Astrocyte (in vitro differentiated cells and primary cell): ENCODE measurements at places on chromosomes 2 and 18.
A peak's percentile ranks its signal among the peaks of the same experiment; 100 is the strongest.

- DNase-seq, result peak; percentile 93
Observed at GRCh38 chr2:8985561-8986326, 17.7 kb downstream of the MBOAT2 start.

DNA sequence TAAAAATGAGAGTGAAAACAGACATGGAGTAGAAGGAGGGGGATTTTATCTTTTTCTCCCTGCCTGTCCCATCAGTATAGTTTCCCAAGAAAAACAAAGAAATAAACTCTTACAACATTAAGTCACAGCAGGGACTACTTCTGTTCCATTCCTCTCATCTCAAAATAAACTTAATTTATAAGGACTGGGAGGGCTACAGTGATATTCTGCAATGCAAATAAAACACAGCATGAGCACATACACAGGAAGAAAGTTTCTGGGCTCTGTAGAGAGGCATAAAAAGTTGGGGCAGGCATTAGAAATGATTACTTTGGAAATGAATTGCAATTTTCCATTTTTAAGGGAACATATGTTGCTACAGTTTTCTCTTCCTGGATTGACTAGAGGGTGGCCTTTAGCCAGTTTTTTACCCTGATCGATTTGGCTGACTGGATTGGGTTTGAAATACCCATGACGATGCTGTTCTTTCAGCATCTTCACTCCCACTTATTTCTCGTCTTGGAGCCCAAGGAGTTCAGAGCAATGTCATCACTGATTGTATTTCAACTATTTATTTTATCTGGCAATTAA lies 157.1 kb downstream of the ACTR3 start:
- no peak for DNase-seq

GRCh38 chr2:44053052-44053451 lies 57.3 kb upstream of the LRPPRC start:
- DNase-seq, result no peak

GRCh38 chr2:647691-648231 lies 29.4 kb downstream of the TMEM18 start:
- DNase-seq, result no peak

GRCh38 chr2:27191070-27191829 lies 20.6 kb upstream of the ATRAID start:
- no peak for DNase-seq

DNA sequence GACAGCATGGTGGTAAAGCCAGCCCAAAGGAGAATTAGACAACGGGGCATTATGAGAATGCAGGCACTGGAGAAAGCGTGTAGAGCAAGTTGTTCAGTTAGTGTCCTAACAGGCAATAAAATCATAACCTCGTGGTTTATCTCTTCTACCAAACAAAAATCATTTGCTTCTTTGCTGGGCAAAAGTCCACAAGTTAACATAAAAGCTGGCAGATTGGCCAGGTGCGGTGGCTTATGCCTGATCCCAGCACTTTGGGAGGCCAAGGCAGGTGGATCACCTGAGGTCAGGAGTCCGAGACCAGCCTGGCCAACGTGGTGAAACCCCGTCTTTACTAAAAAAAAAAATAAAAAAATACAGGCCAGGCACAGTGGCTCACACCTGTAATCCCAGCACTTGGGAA lies 364.1 kb downstream of the SETBP1 start:
- no peak for DNase-seq

DNA sequence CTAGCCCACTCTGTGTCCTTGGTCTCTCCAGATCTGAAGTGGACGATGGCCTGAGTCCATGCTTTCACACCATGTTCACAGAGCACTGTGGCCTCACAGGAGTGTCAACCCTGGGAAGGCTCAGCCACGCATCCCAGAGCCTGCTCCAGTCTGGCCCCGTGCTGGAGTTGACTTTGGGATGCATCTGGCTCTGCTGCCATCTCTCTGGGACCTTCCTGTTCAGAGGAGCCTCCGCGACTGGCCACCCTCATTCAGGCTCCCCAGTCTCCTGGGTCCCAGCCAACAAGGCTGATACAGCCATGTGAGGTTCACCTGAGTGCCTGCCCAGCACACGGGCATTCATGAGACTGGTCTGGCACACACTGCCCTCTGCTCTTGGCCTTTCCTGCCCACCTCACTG lies 199.7 kb upstream of the RAB6C start:
- no peak for DNase-seq

DNA sequence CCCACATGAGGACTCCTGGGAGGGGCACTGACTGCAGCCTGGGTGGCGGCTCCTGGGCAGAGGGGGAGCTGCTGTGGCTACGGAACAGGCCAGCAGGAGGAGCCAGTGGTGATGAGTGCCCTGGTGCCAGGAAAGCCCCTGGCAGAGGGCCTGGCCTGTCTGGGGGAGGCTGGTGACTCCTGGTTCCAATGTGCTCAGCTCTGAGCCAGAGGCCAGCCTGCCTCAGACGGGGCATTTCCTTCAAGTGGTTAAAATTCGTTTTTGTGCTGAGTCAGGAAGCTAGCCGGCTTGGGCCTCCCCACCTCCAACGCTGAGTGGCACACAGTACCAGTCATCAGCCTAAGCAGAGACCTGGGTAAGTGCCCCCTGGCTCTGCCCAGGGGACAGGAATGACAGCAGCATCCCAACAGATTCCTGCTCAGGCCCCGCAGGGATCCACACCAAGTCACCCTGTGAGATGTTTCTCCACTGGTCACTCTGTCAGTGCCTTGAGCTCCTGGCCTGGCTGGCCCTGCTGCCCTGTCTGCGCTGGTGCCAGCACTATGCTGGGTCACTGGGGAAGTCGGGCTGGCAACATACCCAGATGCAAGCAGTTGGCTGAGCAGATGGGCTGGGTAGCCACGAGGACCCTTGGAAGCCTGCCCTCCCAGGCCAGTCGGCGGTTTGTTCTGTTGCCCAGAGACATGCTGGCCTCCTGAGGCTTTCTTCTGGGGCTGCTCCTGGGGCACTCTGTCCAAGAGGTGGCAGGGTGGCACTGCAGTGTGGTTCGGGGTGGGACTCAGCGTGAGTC lies 7.1 kb upstream of the KLF11 start:
- peak; percentile 45 for DNase-seq

- no peak for DNase-seq
Observed at GRCh38 chr18:26853401-26853800, 12.1 kb downstream of the AQP4 start.

DNA sequence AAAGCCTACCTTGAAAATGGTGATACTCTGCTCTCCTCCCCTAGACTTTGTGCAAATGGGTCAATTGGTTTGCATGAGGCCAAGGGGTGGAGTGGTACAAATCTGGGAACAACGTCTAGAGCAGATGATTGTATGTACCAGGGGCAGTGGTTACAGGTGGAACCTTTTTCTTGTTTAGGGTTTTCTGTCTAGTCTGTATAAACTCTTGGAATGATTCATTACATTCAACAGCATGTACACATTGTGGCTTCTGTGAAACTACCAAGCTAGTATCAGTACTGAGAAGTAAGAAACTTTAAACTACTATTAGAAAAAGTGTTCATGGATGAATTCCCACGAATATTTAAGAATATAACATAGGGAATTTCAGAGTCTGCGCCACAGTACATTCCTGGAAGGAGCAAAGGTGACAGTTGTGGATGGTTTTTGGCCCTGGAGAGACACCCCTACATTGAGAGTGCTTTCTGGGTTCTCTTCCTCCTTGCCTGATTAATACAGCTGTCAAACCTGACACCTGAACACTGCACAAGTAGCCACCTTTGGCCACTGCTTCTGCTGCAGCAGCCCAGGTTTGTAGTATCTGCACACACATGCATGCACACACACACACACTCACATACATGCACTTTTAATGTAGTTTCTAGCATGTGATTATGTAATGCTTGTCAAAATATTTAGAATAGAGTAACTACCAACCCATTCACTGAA lies 30.0 kb downstream of the CFAP221 start:
- DNase-seq, result no peak

DNA sequence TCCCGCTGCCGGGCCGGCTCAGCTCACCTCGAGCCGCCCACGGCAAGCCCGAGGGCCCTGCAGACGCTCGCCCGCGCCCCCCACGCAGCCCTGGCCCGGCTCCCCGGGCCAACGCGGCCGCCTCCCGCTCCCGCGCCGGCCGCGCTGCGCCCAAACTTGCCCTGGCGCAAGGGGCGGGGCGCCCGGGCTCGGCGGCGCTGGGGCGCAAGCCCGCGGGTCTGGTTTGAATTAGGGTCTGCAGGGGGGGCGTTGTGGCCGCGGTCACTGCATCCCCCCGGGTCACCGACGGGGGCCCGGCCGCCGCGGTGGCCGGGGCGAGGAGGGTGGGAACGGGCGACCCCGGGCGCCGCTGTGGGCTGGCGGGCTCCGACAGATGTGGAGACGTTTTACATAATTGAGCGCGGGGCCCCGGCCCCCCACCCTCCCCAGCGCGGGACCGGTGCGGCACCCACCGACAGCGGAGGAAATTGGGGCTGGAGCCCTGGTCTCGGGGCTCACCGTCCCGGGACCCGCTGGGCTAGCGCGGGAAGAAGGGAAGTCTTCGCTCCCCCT lies 690 bp downstream of the SDC1 start:
- no peak for DNase-seq

DNA sequence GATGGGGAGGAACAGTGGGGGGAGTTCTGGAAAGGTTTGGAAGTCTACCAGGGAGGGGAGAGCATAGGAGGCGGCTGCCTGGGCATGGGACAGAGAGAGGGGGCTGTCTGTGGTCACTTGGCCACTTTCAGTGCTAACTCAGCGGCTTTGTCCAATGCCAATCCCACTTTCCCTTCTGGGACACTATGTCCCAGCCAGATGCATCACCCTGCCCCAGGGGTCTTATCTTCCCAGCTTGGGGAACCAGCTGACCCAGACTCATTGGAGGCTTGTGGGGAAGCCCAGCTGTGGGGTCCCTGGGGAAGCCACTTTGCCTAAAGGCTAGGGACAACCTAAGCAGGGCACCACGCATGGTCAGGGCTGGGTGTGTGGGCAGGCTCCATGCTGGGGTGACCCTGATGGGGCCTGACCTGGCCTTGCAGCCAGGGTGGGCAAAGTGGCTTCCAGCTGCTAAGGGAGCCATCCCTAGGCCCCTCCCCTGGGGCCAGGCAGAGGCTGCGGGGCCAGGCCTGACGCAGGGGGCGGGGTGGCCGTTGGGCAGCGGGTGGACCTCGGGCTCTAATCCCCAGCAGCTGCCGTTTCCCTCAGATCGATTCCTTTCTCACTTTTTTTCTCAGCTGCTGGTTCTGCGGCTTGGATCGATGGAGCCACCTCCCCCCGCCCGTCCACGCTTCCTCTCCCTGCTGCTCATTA lies 1.6 kb upstream of the ASIC4 start:
- DNase-seq, result no peak

DNA sequence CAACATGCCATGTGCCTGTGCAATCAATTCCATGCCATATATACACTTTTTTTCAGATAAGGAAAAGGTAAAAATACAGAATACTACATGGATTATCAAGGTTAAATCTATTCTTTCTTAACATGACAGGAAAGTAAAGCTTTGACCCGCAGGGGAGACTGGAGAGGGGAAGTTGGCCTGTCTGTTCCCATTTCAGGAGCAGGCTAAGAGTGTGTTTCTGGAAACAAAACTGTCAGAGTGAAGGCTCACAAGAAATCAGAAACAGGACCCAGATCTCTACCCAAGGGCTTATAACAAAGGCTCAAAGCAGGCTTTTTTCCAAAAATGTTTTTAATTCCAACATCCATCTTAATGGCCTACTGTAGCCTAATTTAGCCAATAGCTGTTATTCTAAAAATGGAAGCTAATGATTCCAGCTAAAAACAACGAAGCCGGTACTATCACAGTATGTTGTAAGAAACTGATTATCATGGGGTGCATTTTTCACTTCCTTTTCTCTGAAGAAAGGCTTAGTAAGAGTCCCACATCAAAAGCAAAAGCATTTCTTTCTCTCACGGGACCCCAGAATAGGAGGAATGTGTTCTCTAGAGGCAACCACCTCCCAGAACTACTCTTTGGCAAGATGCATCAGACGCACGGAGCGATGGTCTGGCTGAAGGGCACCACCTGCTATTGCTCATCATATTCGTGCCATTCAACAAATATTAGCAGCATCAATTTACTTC lies 41.4 kb downstream of the FECH start:
- no peak for DNase-seq

GRCh38 chr2:68292108-68292710 lies 27.5 kb downstream of the CNRIP1 start:
- peak; percentile 11 for DNase-seq

- DNase-seq, result peak; percentile 90
Observed at GRCh38 chr2:18991177-18992168, 366.9 kb downstream of the OSR1 start.

- peak; percentile 24 for DNase-seq
Observed at GRCh38 chr2:62713837-62714236, 8.3 kb downstream of the EHBP1 start.

DNA sequence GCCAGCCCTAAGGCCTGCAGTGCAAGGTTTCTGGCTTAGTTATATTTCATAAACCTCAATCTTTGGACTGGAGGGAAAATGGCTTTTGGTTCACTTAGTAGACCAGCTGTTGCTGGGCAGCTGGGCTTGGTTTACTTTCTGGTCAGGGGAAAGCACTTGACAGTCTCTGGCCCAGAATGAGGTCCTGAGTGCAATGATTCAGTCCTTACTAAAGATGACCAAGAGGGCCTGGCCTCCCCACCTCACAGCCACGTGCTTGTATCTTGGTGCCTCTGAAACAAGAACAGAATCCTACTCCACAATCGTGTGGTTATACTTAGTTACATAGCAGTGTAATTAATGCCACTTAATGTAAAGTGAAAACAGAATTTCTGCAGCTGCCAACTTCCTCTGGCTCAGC lies 325.5 kb upstream of the MEIS1 start:
- no peak for DNase-seq

- peak; percentile 15 for DNase-seq
Observed at GRCh38 chr2:202510911-202511310, 123.9 kb upstream of the FAM117B start.

DNA sequence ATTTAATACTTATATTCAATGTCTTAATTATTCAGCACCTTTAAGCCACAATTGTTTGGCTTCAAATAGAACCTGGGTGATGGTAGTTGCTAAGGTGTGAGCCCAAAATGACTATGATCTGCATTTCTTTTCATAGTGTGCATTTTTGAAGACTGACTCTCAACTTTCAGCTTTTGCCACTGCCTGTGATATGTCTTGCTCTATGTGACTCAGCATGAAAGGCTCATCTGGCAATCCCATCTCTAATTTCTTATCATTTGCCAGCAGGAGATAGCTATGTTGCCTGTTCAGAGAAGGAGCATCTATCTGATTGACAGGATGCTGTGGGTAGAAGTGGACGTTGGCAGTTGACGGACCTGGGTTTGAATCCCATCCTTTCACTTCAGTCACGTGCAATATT lies 34.5 kb upstream of the CCDC93 start:
- peak; percentile 27 for DNase-seq

DNA sequence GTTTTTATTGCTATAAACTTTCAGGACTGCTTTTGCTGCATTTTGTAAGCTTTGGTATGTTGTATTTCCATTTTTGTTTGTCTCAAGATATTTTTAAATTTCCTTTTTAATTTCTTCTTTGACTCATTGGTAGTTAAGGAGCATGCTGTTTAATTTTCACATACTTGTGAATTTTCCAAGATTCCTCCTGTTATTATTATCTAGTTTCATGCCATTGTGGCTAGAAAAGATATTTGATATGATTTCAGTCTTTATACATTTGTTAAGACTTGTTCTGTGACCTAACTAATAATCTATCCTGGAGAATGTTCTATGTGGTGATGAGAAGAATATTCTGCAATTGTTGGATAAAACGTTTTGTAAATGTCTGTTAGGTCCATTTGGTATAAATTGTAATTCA lies 62.1 kb downstream of the NUP35 start:
- DNase-seq, result peak; percentile 51
